ENCODE measurements at places on chromosomes 16 and 17.

GRCh38 chr16:11914210-11915113 lies 1.3 kb downstream of the GSPT1 start:
- peak; percentile 46 for DNase-seq

DNA sequence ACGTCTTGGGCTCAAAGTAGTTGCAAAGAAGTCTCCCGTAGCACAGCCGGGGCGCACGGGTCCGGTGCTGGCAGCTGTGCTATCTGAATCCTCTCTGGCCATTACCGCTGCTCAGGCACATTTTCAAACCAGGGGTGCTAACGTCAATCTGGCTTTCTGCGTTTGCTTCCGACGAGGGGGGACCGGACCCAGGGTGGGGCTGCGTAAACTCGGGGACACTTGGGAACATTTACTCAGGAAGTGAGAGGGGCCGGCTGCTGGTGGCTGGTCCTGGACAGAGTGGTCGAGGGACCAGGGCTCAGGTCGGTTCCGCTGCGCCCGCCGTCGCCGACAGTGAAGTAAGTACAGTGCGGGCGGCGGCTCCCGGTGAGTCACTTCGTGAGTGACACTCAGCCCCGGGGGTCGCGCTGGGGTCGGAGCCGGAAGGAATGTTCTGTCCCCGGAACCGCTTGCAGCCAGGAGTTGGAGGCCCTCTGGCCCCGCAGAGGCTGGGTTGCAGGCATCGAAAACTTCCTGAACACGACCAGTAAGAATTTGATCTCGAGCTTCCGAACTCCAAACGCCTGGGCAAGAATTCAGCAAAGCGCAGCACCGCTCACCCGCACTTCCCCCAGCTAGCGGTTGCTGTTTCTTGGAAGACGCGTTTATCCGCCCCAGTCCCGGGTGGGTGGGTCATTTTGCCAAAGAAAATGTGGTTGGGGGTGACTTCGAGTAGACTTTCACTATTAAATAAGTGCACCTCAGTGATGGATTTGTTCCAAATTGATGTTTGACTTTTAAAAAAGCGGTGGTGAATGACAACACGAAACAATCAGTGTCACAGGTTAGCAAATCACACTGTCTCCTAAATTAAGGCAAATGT lies 1.4 kb upstream of the HS3ST3B1 start:
- DNase-seq, result peak; percentile 54

DNA sequence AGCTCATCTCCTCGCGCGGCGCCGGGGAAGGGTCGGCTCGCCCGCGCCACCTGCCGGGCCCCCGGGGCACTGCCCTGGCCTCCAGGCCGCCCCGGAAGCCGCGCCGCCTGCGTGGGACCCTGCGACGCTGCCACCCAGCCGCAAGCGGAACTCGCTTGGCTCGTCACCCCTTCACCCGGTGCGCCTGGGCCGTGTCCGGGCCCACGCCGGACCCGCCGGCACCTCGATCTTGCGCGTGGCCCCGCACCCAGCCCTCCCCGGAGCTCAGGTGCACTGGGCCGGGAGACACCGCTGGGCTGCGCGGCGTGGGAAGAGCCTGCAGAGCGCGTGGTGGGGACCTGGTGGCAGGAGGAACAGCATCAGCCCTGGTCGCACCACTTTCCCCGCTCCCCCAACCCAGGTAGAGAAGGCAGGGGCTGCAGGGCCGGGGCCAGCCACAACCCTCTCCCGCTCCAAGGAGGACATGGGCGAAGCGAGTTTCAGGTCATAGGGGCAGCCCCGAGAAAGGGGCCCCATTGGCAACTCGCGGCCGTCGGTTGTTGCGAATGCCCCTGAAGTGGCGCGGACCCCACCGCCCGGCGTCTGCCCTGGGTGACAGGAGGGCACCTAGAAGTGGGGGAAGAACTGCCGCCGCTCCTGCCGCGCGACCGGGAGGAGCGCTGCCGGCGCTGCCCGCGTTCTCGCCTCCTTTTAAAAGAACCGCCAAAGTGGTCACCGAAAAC lies 363 bp upstream of the MIF4GD start:
- peak; percentile 92 for DNase-seq

- no peak for DNase-seq
Measured at GRCh38 chr17:12386225-12386624, 279.5 kb upstream of the MYOCD start.

DNA sequence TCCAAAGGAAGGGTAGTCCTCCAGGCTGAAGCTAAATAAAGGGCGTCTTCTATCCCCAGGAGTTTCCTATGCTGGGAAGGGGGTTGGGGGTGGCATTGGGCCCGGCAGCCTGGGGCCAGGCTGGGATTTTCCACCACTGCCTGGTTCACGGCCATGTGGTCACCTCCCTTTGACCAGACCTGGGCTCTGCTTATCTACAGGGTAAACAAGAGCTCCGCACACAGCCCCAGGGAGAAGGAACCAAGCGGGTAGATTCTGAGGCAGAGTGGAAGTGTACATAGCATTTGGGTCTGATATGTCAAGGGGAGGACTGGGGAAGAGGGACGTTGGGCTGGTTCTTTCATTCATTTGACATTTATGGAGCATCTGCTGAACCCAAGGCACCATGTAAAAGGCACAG lies 27.2 kb upstream of the TMEM220 start:
- no peak for DNase-seq

GRCh38 chr17:2780931-2781454 lies 15.2 kb upstream of the RAP1GAP2 start:
- DNase-seq, result no peak

DNA sequence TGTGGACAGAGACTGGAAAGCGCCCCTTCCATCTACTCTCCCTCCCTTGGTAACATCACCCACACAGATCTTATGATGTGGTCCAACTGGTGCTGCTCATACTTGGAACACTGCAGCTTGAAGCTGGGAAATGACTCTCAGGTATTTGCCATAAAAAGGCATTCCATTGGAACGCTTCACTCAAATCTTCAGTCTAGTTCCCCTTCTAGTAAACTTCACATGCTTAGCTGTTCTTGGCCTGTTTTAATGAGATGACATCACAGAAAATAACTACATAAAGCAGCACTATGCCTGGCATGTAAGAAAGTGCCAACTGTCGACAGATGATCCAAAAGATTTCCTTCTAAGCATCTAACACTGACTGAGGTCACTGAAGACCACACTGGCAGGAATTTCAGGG lies 9.3 kb downstream of the ZNF263 start:
- DNase-seq, result no peak

- no peak for DNase-seq
Measured at GRCh38 chr17:6684460-6684783, 28.7 kb downstream of the SLC13A5 start.

- DNase-seq, result no peak
Measured at GRCh38 chr16:85857406-85857805, 41.6 kb upstream of the IRF8 start.

DNA sequence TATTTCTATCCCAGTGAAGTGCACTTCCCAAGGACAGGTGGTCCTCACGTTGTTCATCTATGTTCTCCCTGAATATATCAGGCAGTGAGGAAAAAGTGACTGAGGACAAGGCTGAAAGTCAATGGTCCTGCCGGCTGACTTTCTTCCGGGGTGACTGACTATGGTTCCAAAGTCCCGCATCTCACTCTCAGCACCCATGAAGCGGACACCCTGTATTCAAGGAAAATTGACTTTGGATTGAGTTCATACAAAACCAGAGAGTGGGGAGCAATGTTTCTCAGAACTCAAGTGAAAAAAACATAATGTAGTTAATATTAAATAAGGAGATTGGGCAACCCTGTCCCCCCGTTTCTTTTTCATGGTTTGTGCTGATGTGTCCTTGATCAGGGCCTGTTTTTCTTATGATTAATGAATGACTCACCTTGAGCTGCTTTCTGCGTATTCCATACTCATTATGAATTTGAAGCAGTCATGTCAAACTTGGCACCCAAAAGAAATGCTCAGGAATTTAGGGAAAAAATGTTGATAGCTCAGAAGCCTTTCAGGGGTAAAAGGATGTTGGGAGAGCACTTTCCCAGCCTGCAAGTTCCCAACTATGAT lies 184.0 kb downstream of the CYLD start:
- no peak for DNase-seq

DNA sequence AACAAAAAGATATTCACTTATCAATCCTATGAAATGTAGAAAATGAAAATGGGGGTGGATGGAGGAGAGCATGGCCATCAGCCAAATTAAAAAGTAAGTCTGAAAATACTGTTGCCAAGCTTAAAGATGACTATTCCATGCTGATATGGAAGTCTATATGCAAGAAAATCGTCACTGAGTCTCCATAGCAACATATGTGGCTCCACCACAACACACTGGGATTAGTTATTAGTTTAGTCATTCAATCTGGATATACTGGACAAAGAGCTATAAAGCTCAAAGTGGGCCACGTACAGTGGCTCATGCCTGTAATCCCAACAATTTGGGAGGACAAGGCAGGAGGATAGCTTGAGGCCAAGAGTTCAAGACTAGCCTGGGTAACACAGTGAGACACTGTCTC lies 24.7 kb upstream of the PSMD7 start:
- no peak for DNase-seq

DNA sequence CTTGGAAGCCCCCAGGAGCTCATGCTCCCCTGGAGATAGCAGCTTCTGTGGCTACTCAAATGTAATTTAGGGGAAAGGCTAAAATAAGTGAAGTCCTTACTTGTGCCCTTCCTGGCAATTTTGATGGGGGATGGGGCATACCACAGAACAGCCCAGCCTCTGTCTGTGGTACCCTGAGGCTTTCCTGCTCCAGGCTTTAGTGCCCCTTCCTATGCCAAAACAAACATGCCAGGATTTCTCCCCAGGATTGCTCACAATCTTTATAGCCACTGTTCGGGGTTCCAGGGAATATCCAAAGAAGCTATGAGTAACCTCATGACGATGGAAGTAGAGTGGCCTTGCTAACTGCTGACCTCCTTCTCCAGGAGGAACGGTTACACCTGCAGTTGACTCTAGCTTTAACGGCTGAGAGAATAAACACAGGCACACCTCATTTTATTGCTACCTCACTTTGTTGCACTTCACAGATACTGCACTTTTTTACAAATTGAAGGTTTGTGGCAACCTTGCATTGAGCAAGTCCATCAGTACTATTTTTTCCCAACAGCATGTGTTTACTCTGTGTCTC lies 24.9 kb downstream of the CCL4 start:
- no peak for DNase-seq

- DNase-seq, result no peak
Measured at GRCh38 chr16:83715217-83715920, 92.4 kb upstream of the HSBP1 start.
